ENCODE measurements at places on chromosomes 5 and 9.

DNA sequence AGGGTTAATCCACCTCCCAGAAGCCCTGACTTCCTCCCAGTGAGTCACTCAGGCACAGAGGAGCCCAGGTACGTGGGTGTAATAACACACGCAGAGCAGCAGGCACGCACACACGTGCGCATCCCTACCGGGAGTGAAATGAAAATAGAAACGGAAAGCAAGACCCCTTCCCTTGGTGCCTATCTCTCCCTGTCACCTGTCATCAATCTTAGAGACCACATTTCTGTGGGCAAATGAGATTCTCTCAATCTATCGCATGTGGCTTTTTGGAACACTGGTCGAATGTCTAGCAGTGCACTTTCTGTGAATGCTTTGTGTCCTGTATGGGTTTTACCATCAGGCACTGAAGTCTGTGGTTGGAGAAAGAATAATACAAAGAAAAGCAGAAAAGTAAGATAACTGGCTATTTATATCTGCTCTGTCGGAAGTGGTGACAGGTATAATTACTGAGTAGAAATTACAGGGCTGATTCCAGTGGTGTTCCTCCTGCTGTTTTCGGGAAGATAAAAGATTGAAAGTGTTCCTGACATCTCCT is 137.7 kb upstream of the GRIA1 start:
- no peak for DNase-seq

GRCh38 chr9:6270896-6271295 is 55.3 kb downstream of the IL33 start:
- DNase-seq: no peak

DNA sequence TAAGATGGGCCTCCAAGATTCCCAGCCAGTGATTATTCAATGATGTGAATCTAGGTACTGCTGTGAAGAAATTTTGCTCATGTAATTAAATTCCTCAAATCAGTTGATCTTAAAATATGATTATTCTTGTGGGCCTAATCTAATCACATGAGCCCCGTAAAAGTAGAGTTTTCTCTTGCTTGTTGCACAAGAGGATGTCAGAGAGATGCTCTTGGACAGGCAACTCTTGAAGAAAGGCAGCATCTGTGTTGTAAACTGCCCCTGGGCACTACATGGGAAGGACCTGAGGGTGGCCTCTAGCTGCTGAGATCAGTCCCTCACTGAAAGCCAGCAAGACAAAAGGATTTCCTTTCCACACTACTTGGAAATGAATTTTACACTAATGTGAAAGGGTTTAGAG is 132.9 kb downstream of the TRPM3 start:
- DNase-seq: no peak

GRCh38 chr9:92652461-92652860 is 17.5 kb downstream of the IPPK start:
- no peak for DNase-seq

DNA sequence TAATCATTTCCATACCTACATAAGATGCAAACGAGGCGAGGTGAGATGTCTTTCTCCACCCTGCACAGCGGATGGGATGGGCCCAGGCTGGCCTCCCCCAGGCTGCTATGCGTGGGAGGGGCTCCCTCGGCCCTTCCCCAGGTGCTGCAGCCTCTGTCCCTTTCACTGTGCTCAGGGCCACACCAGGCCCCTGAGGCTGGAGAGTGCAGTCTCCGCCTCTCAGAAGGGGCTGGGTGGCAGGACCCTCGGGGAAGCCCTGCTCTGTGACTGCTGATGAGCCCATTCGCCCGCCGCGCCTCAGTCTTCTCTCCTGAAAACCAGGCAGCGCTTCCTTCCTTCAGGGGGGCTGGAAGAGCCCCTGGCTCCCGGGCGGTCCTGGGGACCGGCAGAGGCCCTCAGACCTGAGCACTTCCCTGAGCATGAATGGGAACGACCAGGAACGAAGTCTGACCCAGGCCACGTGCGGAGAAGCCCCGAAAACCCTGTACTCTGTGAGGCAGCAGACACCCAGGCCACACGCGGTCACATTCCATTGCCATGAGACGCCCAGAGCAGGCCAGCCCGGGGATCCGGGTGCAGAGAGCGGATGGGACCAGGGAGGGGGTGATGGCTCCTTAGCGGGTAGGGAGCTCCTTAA is 21.9 kb upstream of the NOTCH1 start:
- peak; percentile 72 for DNase-seq

DNA sequence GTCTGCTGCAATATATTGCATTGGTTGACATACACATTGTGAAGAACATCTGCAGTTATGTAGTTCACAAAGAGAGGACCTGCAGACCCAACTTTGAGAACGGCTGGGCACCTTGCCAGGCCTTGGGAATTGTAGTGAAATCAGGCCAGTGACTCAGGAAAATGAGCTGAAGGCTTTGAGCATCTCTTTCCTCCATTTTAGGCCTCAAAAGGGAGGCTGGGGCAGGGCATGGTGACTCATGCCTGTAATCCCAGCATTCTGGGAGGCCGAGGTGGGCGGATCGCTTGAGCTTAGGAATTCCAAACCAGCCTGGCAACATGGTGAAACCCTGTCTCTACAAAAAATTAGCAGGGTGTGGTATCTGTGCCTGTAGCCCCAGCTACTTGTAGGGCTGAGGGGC is 1.4 kb upstream of the IPPK start:
- peak; percentile 46 for DNase-seq

GRCh38 chr5:123181394-123181801 is 92.4 kb downstream of the PRDM6 start:
- no peak for DNase-seq

GRCh38 chr5:108905805-108906204 is 158.1 kb downstream of the FER start:
- DNase-seq: no peak

DNA sequence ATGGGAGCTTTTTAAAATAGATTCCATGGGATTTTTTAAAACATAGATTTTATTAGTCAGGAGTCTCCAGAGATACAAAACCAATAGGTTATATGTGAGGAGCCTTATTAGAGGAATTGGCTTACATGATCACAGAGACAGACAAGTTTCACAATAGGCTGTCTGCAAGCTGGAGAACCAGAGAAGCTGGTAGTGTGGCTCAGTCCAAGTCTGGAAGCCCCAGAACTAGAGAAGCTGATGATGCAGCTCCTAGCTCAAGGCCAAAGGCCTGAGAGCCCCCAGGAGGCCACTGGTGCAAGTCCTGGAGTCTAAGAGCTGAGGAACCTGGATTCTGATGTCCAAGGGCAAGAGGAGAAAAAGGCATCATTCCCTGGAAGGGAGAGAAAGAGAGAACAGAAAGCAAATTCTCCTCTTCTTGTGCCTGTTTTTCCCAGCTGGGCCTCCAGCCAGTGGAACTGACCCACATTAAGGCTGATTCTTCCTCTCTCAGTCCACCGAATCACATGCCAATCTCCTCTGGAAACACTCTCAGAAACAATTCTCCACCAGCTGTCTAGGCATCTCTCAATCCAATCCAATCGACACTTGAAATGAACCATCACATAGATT is 59.3 kb downstream of the AHRR start:
- DNase-seq: no peak

GRCh38 chr5:59758566-59758965 is 135.0 kb downstream of the PDE4D start:
- no peak for DNase-seq

DNA sequence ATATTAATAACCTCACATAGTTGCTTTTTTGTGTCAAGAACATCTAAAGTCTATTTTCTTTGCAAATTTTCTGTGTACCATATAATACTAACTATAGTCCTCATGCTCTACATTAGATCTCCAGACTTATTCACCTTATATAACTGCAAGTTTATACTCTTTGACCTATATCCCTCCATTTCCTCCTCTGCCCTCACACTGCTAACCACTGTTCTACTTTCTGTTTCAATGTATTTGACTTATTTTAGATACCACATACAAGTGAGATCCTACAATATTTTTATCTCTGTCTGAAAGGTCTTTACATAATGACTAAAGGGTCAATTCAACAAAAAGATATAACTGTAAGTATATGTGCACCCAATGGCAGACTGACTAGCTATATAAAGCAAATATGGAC is 789.7 kb upstream of the ZNF608 start:
- DNase-seq: no peak

DNA sequence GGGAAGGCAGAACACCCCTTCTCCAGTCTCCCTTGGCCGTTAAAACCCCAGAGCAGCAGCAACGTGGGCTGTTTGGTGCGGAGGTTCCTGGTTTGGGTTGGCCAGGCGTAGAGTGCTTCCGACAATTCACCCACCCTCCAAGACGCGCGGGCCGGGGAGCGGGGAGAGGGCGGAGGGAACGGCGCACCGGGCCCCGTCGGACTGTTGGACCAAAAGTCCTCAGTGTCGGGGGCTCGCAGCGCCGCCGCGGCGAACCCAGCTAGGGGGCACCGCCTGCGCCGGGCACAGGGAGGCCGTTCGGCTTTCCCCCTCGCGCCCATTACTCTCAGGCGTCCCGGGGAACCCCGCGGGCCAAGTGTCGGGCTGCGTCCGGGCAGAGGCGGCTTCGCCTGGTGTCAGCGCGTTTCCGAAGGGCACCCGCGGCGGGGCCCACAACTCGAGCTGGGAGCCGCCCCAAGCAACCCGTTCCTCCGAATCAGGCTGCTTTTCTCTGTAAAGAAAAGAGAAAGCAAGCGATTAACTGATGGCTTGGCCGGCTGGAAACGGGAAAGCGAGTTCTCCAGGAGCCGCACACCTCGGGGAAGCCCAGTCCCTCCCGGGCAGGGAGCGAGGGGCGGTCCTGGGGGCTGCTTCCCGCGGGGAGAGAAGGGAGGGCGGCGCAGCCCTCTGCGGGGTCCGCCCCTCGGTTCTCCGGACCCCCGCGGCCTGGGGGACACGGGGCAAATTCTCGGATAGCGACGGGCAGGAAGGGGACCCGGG is 145.5 kb downstream of the ERCC6L2 start:
- DNase-seq: peak; percentile 66

All from right hindlimb (tissue), 1 donor.